ENCODE measurements at places on chromosomes 4 and X. TPM values are rescaled to one million over a fixed set of nuclear protein-coding genes. Genes with fewer than 3 reads are reported as not detected.

The RNF212 gene
- total RNA-seq = not detected

The NOX1 gene
- not detected for total RNA-seq

The SEPTIN11 gene
- total RNA-seq = 104 TPM

The CASK gene
- total RNA-seq = 9.1 TPM

The BCLAF3 gene
- 4.2 TPM for total RNA-seq

The ZNF630 gene
- total RNA-seq = 0.18 TPM

Data from gastrocnemius medialis (tissue), 4 donors.